ENCODE measurements at places on chromosomes 7 and 10.

DNA sequence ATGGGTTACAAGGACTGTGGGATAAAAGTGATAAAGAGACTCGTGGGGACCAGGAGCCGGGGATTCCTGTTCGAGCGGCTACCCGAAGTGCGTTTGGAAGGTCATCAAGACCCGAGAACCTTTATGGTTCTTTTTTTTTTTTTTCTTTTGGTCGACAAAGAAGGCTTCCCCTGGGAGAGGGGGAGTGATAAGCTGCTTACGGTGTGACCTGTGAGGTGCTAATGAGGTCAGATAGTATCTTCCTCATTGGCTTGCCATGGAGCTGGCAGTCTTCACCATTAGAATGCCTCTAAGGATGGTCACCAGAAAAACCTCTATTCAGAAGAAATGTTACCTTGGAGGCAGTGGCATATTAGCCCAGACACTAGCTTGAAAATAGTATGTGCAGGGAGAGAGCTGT is 92.3 kb upstream of the STEAP4 start:
- DNase-seq, result no peak

GRCh38 chr10:78330884-78331283 is 297.2 kb downstream of the RPS24 start:
- DNase-seq, result no peak

- DNase-seq, result no peak
Measured at GRCh38 chr7:55387062-55387965, 22.2 kb downstream of the LANCL2 start.

DNA sequence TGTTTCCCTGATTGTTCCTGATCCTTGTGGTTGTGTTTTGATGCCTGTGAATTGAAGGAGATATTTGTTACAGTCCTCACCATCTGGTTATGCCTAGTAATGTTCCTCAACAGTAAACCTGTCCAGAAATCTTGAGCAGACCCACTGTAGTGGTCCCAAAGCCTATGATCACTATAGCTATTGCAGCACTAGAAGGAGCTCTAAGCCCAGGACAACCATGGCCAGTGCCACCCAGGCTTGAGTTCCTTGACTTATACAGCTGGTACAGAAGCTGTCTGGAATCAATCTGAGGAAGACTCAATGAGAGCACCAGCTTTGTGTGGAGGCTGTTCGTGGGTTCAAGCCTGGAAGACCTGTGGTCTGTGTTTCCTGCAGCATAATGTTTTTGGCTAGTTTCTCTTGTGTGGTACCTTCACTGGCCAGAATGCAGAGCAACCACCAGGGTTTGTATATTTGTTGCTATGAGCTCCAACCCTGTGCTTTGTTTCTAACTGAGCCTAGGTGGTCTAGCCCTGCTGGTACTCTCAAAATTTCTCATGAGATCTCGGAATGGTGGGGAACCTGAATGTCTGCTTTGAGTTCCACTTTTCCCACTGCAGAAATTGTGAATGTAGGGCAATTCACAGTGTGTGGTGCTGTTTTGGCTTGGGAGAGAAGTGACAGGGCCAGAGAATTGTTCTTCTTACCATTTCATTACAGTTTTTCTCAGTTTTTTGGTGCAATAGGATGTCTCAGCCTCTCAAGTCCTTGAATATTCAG is 355.2 kb downstream of the SUGCT start:
- DNase-seq, result no peak

DNA sequence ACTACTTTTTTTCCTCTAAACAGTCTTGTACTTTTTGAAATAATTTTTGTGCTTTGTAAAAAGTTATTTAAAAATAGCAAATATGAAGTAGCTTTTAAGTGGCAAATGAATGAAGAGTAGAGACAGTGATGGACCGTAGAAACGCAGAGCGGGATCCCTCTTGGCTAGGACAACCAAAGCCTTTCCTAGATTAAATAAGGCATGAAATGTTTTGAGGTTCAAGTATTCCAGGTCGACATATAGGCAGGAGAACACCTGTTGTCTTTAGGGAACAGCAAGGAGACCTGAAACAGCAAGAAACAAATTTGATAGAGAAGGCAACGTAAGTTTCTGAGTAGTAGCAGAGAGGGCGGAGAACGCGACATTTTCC is 662 bp upstream of the PPRC1 start:
- DNase-seq, result no peak

DNA sequence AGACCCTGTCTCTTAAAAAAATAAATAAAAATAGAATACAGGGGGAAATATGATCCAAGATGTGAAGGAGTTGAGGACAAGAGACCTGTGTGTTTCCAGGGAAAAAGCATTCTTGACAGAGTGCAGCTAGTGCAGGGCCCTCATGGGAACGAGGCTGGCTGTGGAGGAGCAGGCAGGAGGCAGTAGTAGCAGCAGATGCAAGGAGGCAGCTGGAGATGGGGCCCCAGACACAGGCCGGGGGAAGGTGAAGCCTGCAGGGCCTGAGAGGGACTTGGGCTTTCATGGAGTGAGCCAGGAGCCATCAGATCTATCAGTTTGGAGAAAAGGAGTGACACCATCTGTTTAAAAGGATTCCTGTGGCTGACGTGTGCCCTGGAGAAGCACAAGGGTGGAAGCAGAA is 71.4 kb upstream of the ZNF438 start:
- DNase-seq, result no peak

- no peak for DNase-seq
Measured at GRCh38 chr7:38054199-38054598, 123.8 kb upstream of the STARD3NL start.

- DNase-seq, result no peak
Measured at GRCh38 chr10:122034149-122034756, 45.3 kb downstream of the TACC2 start.

- no peak for DNase-seq
Measured at GRCh38 chr7:88666626-88667025, 92.9 kb upstream of the ZNF804B start.

DNA sequence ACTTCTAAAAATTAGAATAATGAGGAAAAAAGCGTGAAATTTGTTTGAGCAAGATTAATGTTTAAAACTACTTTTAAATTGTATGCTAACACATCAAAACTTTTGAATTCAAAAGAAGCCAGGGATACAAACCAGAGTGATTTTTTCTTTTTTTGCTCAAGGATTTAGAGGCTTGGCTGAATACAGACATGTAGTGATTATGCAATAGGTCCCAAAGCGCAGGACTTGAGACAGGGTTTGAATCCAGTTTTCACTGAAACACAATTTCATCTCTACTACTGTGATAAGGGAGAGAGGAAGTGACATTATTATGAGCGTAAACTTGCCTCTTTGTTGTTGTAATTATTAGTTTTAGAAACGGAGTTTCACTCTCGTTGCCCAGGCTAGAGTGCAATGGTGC is 207.3 kb downstream of the ZNF33B start:
- no peak for DNase-seq

DNA sequence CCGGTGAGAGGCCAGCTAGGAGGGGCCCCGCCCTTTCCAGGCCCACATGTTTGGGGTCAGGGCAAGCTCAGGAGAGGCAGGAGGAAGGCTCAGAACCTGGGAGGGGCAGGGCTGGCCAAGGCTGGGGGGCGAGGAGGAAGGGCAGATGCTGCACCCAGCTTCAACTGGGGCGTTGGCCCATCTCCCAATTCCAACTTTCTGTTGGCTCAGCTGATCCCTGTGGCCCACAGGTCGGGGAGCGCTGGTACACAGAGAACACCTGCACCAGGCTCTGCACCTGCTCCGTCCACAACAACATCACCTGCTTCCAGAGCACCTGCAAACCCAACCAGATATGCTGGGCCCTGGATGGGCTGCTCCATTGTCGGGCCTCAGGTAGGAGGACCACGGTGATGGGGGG is 40.1 kb downstream of the ZAN start:
- no peak for DNase-seq

DNA sequence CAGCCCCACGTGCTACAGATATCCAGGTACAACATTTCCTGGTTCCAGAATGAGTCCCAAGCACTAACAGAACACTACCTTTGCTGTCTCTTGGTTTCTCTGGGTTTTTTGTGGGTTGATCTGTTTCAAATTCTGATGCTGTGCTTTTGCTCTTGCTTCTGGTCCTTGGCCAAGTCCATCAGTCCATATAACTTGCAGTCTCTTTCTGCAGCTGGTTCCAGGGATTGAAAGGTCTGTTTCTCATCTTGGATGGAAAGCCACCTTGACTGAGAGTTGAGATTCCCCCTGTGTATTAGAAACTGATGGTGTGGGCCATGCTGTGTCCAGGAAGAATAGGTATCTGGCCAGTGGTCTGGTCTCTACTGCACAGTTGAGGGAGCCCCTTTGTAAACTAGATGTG is 171.1 kb downstream of the JCAD start:
- DNase-seq, result no peak

DNA sequence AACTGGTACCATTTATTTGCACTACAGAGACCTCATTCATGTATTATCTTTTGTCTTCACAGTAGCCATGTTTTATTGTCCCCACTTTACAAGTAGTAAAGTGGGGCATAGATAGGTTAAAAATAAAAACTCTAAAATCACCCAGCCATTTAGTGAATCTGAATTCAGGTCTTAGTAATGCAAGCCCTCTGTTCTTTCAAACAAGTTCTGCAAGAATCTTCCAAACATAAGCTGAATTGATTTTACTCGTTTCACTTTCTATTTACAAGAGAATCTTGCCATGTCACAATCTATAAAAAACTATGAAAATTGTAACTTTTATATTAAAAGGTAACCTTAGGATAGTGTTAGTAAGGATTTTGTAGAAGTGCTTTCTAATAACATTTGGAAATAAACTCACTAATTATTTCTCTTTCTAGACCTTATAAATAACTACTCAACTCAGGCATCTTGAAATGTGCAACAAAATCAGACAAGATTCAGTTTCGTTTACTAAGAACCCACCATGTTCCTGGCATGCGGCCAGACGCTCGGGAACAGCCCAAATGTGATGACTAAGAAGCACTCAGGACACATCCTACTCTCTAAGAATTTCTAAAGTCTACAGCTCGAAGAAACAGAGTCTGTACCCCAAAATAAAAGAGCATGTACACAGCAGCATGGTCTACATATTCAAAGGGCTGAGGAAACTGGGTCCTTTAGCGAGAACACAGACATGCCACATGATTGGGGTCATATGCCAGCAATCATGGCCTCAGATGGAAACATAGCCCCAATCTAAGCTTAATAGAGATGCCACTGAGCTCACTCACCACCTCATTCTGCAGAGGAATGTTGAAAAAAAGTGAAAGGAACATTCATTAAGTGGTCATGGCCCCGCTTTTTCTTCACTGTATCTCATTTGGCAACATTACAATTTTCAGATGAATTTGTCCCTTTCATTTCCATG is 167.6 kb downstream of the AMPH start:
- peak; percentile 38 for DNase-seq

DNA sequence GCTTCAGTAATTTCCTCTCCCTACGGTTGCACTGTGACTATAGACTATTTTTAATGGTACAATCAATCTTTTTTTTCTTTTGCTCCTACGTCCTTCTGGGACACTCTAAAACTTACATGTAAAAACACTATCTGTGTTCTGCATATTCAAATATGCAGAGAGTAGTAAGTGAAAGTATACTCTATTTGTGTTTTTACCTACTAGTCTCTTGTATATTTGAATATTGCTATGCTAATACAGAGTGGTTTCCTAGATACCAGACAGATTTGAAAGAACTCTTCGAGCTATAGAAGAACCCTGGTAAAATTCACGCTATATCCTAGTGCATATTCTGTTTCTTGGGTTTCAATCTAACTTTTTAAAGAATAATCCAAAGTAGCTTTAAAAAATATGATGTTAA is 200.8 kb upstream of the LRRN3 start:
- no peak for DNase-seq
